KG1 (cell line): ENCODE measurements at places on chromosomes 16 and 17.

- DNase-seq: no peak
These were observed 16.2 kb upstream of the XYLT2 start for GRCh38 chr17:50329716-50330115.

- no peak for DNase-seq
These were observed 6.6 kb downstream of the GID4 start for GRCh38 chr17:18045691-18046350.

GRCh38 chr16:56932721-56933619 is 1.0 kb downstream of the HERPUD1 start:
- DNase-seq: no peak

DNA sequence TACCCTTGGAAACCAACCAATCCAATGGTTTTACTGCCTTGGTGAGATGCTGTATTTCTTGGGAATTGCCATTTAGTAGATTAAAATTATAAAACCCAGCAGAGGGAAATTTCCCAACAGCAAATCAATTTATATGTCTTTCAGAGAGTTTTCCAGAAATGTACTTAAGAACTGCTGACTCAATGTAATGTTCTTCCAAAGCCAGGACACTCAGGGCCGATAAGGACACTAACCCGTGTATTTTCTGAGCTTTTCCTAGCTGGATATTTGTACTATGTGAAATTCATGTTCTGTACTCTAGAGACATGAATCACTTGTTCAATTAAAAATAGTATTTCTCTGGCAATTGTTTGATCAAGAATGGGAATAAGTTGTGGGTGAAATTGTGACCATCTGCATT is 121.4 kb downstream of the KCNJ2 start:
- DNase-seq: no peak

DNA sequence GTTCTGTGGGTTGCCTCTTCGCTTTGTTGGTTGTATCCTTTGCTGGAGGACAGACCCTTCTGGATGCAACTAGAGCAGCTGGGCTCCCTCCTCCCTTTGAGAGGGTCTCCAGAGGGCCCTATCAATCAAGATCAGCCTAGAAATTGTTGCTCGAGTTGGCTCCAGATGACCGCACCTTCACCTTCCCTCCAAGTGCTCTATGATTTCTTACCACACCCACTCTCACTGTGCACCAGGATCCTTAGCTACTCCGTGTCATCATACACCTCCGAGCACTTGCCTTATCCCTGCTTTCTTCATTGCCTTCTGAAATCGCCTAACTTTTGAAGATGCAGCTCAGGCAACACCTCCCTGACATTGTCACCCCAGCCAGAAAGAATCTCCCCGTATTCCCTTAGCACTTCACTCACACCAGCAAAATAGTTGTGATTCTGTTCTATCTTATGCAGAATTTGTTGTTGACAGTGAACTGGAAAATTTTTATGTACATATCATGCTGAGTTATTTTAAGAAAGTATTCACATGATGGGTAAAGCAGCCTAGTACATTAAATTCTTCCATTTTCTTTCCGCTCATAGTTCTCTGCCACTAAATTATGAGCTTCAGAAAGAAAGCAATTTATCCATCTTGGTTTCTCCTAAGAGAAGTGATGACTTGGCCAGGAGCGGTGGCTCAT is 52.9 kb downstream of the ABAT start:
- DNase-seq: no peak

DNA sequence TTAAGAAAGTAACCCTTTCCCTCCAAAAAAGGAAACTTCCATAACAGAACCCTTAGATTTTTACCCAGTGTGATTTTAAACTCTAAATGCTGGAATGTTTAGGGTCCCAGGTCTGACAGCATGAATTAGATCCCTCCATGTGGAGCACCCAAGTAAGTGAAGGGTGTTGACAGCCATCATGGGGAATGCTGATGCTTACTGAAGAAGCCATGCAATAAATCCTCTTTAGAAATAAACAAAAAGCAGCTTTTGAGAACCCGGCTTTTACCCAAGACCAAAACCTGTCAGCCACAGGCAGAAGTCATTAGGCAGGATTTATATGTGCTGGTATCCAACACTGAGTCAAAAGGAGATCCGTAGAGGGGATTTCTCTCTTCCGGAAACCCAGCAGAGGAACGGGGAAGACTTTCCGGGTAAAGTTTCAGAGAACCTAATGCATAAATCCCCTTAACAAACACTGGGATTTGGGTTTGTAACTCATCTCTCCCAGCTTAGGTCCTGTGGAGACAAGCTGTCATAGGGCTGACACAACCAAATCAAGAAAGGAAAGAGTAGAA is 287.5 kb downstream of the IRX3 start:
- DNase-seq: no peak

GRCh38 chr17:20225162-20226115 is 216.3 kb downstream of the SPECC1 start:
- DNase-seq: no peak

GRCh38 chr17:8608001-8608400 is 22.5 kb downstream of the MYH10 start:
- no peak for DNase-seq

DNA sequence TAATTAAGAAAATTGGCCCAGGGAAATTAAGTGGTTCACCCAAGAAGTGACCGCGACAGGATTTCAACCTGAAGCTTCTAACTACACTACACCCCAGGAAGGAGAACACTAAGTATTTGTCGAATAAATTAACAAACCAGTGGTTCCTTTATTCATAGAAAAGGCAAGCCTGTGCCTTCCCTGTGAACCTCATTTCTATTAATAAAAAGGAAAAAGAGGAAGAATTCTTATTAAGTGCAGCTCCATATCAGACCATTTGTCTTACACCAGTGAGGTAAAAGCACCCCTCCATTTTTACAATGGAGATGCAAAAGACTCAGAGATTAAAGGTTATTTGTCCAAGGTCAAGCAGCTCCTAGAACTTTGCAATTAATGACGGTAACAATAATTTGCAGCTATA is 1.7 kb downstream of the COPS3 start:
- DNase-seq: no peak

DNA sequence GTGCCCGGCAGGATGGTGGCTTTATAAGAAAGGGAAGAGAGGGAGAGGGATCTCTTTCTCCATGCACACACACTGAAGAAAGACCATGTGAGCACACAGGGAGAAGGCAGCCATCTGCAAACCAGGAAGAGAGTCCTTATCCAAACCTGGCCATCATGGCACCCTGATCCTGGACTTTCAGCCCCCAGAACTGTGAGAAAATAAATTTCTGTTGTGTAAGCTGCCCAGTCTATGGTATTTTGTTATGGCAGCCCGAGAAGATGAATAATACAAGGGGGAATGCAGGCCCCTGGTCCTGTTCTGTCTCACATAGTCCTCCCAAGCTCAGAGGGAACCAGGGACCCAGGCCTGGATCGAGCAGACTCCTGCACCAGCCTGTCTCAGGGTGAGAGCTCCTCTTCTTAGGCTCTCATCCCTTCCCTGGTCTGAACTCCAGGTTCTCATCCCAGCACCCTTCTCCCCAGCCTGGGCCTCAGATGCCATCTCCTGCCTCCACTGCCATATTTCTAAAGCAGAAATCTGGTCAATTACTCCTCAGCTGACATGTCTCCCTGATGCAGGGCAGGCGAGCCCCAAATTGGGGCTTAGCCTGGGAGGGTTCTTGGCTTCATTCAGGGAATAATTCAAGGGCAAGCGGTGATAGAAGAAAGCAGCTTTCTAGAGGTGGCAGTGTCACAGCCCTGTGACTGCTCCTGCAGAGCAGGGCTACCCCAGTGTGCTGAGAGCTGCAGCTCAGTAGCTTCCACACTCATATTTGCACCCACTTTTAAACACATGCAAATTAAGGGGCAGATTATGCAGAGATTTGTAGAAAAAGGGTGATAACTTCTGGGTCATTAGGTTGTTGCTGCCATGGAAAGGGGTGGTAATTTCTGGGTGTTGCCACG is 28.8 kb downstream of the IGFBP4 start:
- DNase-seq: no peak

GRCh38 chr17:60618854-60619526 is 19.0 kb downstream of the PPM1D start:
- no peak for DNase-seq

GRCh38 chr16:81688182-81688581 is 90.9 kb upstream of the PLCG2 start:
- DNase-seq: no peak

DNA sequence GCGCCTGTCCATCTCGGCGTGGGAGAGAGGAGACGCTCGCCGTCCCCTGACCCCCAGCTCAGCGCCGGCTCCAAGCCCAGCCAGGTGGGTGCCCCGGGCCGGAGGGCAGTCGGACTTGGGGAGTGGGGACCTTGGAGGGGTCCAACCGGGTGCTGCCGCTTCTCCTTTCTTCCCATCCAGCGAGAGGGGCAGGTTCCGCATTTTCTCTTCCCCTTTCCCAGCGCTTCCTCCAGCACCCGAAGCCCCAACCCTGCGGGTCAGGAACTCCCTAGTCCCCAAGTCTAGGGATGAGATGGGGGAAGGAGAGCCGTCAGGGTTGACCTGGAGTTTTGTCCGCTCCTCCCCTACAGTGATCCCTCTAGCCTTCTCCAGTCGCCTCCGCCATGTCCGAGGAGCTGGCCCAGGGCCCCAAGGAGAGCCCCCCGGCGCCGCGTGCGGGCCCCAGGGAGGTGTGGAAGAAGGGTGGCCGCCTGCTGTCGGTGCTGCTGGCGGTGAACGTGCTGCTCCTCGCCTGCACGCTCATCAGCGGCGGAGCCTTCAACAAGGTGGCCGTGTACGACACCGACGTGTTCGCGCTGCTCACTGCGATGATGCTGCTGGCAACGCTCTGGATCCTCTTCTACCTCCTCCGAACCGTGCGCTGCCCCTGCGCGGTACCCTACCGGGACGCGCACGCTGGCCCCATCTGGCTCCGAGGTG is at the start of gene OTOP2:
TSS of gene OTOP2 (plus strand) at position 24 of the 699 bp plus-strand sequence. CDS start at position 384, 360 bp downstream.
- no peak for DNase-seq

- no peak for DNase-seq
These were observed 622.2 kb downstream of the TOX3 start for GRCh38 chr16:51924744-51925143.

GRCh38 chr17:51508048-51508447 is 247.7 kb downstream of the UTP18 start:
- no peak for DNase-seq

DNA sequence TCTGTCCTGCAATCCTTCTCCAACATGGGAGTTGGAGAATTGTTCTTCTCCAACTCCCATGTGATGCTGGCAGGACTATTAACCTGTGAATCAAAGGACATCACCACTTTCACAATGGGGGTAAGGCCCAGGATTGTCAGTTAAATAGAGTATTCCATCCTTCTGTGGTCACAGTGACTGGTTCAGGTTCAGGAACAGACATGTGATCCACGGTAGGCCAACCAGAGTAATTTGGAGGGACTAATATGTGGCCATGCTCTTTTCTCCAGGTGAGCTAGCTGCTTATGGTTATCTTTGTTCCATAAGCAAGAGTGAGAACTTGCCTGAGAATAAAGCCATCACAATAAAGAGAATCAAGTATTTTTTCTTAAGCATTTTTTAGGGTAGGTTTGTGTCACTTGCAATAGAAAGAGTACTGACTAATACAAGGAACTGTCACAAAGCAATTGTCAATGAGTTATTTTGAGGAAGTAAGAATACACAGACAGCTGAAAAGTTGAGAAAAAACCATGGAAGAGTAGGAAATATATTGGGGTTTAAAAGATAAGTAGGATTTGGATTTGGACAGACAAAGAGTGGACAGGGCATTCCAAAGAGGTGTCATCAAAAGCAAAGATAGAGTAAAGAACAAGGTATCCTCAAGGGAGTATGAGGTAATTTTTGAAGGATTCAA is 63.4 kb downstream of the BRIP1 start:
- no peak for DNase-seq

GRCh38 chr16:86074651-86075487 is 175.9 kb downstream of the IRF8 start:
- DNase-seq: no peak

GRCh38 chr17:75074532-75074931 is 13.2 kb upstream of the SLC16A5 start:
- no peak for DNase-seq

DNA sequence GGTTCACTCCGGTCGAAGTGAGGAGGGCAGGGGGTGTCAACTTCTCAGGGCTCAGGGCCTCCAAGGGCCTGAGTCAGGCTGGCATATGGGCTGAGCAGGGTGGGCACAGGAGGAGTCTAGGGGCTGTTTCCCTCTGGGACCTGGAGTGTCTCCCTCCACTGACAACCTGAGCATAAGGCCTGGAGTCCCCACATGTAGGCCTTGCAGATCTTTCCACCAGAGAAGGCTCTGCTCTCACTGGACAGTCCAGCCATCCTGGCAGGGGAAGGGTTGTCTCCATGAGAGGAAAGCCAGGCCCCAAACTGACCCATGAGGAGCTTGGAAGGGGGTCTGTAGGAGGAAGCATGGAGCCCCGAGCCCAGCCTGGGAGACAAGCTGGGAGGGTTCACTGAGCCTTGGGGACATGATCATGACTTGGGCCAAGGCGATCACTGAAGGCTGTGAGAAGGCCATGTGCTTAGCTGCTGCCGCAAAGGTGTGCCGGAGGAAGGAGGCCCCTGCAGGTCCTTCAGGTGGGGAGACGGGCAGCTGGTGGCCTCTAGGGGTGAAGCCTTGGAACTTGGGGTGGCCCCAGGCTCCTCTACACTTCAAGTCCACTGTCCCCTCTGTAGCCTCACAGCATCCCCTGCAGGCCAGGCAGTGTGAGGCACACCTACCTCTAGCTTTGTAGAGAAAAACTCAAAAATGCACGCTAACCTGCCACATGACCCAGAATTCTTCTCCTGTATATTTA is 9.9 kb downstream of the CMTM2 start:
- DNase-seq: peak; percentile 20

DNA sequence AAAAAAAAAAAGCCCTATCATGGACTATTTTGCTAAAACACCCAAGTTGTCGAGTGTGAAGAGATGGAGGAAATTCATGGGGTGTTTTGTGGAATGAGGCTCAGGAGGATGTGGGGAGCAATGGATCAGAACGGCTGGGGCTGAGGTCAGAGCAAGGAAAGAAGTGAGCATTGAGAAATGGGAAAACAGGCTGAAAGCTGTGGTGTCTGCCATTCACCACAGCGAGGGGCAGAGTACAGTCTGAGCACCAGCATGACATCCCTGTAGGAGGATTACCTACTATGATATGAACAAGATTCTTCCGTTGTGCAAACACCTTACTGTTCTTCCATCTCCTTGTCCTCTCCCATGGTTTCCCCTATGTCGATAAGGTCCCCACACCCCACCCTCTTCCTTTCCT is 193.1 kb downstream of the TMEM114 start:
- DNase-seq: no peak

GRCh38 chr16:65388592-65388991 is 266.7 kb upstream of the CDH11 start:
- no peak for DNase-seq

DNA sequence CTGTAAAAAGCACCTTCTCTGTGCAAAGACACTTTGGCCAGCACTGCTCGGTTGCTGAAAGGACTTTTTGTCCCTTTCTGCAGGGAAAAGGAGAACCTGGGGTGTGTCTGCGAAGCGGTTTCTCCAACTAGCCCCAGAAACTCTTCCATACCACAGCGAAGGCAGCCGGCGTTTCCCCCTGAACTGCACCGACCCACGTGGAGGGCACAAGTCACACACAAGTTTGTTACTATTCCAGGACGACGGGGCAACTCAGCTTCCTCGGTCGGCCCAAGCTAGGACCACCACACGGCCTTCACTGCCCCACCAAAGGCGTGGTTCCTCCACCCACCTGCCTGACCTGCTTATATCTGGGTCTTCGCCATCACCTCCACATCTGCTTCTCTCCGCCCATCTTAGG is 1.9 kb downstream of the RTN4RL1 start:
- no peak for DNase-seq
